T47D (cell line): ENCODE measurements at places on chromosomes 3 and 15.

GRCh38 chr3:183555541-183556081 lies at the start of gene KLHL6:
Gene KLHL6, minus strand, starts transcription at chr3:183555706. Its CDS starts 53 bp downstream, at chr3:183555653.
- no peak for DNase-seq

DNA sequence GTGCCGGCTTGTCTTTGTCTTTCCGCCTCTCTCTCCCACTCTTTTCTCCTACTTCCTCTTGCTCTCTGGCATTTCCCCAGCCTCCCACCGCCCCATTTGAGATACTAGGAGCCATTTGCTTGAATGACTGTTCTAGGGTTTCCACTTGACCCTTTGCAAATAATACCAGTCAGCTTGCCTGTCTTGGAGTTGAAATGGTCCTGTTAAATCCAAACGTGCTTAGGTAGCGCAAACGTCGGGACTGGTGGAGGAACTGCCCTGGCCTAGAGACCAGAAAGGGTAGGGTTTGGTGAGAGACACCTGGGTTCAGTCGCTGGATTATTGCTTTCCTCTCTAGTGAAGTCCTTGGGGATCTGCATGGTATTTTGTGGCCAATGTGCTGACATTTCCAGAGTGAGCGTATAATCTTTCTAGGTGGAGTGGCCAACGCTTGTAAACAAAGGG lies 10.6 kb downstream of the ZIC1 start:
- DNase-seq, result peak; percentile 4

DNA sequence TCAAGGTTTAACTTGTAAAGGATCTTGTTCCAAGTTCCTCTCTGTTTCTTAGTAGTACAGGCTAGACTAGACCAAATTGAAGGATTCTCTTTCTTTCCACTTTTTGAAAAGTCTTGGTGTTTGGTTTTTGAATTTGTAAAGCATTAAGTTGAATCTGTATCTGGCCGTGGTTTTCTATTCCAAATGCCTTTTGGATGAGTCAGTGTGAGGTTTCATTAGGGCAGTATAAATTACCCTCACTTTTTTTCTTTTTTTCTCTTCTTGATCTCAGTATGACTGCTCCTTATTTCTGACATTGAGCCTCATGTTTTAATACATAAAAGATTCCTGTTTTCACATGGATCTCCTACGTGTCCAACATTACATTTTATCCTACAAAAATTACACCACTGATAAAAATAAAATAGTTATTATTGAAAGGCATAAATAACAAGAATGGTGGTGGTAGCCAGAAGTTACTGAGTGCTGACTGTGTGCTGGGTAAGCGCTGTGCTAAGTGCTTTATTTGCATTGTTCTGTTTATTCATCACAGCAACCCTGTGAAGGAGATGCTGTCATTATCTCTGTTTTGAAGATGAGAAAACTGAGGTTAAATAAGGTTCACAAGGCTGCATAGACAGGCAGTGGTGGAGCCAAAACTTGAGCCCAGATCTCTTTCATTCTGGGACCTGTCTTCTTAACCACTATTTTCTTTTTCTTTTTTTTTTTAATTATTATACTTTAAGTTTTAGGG lies 48.3 kb downstream of the MITF start:
- DNase-seq, result no peak

DNA sequence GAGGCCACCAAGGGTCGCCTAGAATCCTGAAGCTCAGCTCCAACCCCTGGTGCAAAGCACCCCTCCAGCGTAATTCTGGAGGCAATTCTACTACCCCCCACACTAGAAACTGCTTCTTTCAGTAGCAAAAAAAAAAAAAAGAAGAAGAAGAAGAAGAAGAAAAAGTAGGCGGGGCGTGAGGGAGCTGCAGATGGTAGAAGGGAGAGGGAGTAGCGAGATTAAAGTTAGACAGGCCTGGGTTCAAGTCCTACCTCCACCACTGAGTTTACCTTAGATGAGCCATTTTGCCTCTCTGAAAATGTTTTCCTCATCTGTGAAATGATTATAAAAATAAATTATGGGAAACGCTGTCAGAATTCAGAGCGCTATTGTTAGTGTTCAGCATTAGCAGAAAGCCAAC lies 913 bp downstream of the FAM174B start:
- no peak for DNase-seq

DNA sequence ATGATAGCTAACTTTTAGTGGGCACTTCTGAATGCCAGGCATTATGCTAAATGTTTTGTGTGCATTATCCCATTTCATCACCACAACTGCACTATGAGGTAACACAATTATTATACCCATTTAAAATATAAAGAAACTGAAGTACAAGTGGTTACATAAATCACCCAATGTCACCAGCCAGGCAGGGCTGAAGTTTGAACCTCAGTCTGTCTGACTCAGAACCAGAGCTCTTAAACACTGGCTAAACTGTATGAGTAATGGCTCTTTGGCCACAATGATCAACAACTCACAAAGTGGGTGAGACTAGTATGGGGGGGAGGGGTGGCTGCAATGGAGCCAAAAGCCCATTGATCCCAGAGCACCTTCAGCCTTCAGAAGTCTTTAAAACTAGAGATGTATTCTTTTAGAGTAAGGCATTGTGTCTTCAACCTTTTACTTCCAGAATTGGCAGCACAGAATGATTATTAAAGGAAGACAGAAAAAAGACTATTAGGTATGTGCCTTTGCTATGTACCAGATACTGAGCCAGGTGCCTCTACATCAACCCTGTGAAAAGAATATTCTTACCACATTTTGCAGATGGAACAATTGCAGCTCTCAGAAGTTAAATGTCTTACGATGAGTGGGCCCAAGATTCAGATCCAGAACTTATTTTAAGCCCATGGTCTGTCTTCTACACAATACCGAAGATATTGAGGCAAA lies 166.9 kb downstream of the UACA start:
- no peak for DNase-seq

- no peak for DNase-seq
These were observed 31.7 kb downstream of the ADPGK start for GRCh38 chr15:72751751-72752455.

- DNase-seq, result no peak
These were observed 94.4 kb upstream of the SPATA12 start for GRCh38 chr3:56966104-56966503.

GRCh38 chr3:76361010-76361409 lies 575.7 kb upstream of the ZNF717 start:
- no peak for DNase-seq

DNA sequence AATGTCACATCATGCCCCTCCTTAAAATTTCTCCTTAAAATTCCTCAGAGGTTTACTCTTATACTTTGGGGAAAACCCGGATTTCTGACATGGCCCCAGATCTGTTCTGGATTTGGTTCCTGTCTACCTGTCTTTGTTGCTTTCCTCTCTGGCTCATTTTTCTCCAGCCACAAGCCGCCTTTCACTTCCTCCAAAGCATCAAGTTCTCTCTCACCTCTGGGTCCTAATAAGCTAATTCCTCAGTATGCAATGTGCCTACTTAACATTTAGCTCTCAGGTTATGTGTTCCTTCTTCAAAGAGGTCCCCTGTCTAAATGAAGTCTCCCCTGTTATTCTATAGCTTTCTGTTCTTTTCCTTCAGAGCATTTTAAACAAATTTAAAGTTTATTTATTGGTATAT lies 16.1 kb downstream of the HMG20A start:
- no peak for DNase-seq

DNA sequence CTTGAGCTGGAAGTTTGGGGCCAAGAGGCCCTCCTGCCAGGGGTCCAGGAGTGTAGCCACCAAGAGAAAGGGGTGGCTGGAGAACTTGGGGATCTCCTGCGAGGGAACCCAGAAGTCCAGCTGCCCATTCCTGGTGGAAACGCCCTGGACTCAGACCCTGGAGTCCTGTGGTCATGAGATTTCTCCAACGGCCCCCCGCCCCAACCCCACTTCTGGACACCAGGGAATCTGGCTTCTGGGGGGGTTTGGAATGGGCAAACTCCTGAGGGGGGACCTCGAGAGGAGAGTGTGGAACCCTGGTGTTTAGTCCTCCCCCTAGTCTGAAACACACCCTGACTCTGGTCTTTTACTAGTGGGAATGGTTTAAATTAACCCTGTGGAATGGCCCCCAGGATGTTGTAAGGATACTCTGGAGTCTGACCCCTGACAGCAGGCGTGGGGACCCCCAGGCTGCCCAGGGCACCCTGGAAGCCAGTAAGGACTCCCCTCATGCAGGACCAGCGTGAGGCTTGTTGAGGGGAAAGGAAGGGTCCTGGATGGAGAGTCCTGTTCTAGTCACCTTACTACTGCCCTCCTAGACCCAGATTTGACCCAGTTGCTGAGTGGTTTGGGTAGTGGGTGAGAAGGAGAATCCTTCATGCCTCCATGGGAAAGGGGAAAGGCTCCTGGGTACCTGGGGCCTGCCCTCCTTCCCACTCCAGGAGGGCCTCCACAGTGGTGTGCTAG lies 540 bp downstream of the KLHDC8B start:
- DNase-seq, result no peak

DNA sequence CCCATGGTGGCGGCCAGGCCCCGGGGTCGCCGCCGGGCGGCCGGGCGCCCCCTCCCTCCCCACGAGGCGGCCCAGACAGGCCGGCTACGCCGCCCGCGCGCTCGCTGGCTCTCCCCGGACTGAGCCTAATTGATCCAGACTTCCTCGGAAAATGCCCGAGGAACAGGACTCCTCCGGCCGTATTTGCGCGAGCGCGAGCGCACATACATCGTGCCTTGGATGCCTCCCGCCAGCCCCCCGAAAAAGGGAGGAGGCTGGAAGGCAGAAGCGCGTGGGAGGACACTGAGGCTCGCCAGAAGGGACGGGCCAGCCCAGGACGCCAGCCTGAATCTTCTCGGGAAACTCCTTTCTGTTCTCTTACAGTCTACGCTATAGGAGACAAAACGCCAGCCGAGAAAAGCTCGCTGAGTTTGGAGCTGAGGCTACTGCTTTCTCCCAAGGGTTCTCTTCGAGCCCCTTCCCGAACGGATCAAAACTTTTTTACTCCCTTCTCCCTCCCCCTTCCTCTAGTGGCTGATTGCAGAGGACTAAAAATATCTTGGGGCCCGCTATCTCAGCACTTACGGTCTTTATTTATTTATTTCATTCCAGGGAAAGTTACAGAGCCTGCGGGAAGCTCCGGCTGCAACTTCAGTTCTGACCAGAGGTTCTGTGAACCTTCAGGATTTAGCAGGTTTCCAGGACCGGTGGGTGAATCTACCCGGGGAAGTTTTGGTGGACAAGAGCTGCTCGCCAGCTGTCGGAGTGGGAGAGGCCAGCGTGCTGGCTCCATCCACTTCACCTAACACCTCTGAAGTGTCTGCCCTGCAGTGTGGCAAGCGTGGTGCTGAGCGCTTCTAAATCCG lies at the start of gene PDZRN3:
Gene PDZRN3 (minus strand): TSS at position 121 of the 845 bp plus-strand sequence.
- DNase-seq, result peak; percentile 58

- no peak for DNase-seq
These were observed 372.8 kb upstream of the TBL1XR1 start for GRCh38 chr3:177569875-177570657.

DNA sequence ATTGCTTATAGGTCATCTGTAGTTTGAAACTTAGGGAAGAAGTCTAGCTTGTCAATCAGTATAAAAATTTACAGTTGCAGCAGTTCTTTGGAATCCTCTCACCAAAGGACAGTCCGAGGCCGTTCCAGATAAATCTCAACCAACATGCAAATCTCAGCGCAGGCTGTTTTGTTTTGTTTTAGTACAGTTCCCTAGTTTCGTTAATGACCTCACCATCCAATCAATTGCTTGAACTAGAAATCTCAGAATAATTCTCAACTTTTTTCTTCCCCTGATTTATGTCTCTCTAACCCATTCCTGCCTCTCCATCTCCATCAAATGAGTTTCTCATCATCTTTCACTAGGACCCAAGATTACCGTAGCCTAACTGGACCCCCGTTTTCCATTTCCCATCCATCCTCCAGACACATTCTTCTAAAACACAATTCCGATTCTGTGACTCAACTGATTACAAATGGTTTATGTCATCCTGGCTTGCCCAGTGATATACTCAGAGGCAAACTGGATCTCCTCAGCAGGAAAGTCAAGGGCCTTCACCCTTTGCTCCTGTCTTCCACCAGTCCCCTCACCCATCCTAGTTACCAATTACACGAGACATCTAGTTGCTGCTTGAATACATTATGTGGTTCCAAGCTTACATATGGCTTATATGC lies 1.3 kb downstream of the SMCO1 start:
- DNase-seq, result no peak

- peak; percentile 90 for DNase-seq
These were observed 15.0 kb downstream of the PTH1R start for GRCh38 chr3:46892285-46893145.

DNA sequence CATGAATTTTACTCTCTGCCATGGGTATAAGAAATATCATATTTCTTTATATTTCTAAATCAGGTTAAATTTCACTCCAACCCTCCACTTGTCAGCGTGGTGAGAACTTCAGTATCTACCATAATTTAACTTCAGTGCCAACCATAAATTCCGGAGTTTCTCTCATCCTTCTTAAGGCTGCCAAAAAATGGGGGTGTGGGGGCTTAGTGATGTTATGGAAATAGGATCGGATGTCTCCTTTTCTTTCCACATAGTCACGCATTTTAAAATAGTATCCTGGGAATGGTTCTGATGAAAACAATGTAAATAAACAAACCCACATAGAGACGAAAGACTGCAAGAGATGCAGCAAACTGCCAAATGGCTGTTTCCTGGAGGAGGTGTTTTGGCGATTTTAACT lies 12.9 kb upstream of the FAM3D start:
- no peak for DNase-seq

GRCh38 chr3:177816667-177817208 lies 619.5 kb upstream of the TBL1XR1 start:
- peak; percentile 71 for DNase-seq
